ENCODE measurements at places on chromosomes 5 and 9.
A peak's percentile ranks its signal among the peaks of the same experiment; 100 is the strongest.

GRCh38 chr5:175444905-175445456 lies 999 bp upstream of the DRD1 start:
- DNase-seq = no peak

- no peak for DNase-seq
These were observed 58.6 kb downstream of the THBS4 start for GRCh38 chr5:80093796-80094195.

GRCh38 chr9:21030389-21031035 lies 928 bp downstream of the HACD4 start:
- peak; percentile 43 for DNase-seq

DNA sequence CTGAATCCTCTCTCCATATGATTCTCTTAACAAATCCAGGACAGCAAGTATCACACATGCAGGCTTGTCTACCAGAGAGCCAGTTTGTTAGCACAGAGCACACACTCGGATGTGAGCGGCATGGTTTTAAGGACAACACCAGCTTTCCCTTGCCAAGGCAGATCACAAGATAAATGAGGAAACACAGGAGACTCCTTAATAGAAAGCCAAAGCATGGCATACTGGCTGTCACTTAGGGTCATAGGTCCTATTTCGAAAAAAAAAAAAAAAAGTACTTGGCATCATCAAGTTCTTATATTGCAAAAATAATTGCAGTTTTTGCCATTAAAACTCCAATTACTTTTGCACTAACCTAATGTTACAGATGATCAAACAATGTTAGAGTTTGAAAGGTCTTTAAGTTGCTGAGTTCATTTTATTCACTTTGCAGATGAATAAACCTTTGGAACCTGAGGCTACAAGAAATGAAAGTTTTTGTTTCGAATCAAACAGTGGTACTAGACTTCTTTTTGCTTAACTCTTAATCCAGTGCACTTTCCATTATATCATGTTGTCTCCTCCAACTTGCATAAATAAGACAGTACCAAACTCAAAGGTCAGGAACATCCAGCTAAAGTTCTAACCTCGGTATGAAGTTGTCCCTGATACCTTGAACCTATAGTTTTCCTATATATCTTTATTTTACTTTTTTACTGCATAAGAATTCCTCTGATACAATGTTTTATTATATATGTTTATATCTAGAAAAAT lies 138.5 kb downstream of the MPDZ start:
- no peak for DNase-seq

DNA sequence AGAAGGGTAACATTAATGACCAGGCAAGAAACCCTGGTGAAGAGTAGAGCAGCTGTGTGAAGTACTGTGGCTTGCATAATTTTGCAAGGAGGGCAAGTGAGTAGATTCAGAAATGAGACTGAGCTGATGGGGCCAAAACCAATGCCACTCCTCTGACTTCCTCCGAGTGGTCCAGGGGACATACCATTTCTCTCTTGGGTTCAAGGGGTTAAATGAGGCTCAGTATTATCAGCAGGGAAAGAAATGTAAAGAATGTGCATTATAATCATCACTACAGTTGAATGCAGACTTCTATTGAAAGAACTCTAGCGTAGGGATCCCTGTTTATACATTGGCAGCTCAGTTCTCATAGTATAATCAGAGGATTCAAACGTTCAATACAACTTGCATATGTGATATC lies 9.9 kb downstream of the POLR3G start:
- no peak for DNase-seq

DNA sequence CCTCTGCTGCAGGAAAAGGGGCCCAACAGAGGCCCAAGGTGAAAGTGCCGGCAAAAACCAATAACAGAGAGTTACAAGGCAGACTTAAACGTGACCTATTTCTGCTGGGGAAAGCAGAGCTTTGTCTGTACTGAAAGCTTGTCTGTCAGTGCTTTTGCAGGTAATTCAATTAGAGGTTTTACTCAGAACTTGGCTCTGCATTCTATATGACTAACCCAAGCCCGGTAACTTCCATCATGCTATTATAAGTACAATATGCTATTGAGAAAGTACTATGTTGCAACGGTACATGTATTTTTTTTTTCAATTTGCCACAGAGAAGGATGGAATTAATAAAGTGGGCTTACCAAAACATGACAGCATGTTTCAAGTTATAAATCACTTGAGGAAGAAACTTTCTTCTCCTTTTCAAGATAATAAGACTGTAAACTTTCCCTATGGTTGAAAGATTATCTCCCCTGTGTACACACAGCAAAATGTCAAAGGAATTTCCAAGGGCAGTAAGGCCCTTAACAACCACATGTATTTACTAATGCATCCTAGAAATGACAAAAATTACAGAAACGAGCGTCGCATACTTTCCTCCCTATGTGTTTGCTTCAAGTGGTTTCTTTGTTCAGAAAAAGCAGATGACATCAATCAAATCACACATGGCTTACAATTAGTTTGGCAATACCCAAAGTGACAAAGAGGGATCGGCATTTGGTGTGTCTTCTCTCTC lies 282.4 kb downstream of the EFNA5 start:
- DNase-seq = peak; percentile 4

- DNase-seq = no peak
These were observed 26.4 kb downstream of the FBXL7 start for GRCh38 chr5:15526413-15526812.

DNA sequence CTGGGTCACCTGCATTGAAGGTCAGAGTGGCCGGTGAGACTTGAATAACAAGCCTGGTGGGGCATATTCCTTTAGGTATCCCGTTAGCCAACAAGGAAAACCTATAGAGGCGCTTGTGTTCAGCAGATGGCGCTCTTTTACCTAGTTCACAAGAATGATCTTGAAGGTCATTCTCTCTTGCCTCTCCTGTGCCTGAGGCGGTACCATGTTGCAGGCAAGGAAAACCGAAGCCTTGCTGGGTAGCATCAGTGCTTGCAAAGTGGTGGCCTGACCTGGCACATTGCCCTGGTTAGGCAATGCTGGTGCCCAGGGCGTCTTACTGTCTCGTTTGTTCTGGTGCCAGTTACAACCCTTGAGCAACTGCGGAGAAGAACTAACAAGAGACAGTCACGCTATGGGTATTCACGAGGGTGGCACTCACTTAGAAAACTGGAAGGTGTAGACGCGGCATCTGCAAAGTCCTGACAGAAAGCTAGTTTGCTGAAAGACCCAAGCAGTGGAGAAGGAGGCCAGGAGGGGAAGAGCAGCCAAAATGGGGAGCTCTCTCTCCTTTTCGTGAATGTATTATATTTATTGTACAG lies 56.7 kb downstream of the AOPEP start:
- DNase-seq = peak; percentile 66

DNA sequence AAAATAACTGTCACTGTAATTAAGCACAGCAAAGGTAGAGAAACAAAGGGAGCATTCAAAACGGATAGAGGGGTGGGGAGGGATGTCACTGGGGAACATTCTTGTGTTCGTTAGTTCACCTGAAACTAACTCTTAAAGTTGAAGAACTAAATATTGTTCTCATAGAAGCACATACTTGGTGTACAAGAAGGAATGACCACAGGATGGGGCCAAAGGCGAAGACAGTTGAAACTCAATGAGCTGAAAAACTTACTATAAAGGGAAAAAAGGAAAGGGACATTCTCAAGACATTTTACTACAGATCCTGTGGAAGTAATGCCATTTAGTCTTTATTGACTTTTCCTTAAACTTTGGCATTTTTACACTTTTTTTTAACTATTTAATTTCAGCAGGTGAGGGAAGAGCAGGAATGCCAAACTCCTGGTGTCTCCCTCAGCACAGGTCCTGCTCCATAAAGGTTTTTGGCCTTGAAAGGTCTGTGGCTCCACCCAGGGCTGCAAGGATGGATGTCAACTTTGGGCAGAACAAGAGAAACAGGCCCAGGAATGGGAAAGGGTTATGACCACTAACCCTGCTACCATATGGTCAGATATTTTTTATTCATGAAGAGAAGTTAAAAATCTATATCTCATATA lies 197.6 kb upstream of the RASA1 start:
- DNase-seq = peak; percentile 10

DNA sequence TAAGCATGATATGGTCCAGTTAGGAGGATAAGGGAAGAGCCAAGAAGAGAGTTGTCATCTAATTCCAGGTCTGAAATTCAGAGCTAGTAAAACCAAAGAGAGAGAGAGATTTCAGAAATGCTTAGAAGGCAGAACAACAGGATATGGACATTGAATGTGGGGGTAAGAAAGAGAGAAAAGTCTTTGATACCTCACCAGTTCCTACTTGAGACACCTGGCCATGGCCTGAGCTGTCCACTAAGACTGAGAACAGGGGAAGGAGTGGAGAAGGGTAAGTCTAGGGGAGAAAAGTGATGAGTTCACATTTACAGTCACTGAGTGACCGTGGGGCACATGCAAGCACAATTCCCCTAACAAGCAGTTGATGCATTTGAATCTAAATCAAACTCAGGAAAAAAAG lies 35.5 kb downstream of the TIMD4 start:
- DNase-seq = no peak

DNA sequence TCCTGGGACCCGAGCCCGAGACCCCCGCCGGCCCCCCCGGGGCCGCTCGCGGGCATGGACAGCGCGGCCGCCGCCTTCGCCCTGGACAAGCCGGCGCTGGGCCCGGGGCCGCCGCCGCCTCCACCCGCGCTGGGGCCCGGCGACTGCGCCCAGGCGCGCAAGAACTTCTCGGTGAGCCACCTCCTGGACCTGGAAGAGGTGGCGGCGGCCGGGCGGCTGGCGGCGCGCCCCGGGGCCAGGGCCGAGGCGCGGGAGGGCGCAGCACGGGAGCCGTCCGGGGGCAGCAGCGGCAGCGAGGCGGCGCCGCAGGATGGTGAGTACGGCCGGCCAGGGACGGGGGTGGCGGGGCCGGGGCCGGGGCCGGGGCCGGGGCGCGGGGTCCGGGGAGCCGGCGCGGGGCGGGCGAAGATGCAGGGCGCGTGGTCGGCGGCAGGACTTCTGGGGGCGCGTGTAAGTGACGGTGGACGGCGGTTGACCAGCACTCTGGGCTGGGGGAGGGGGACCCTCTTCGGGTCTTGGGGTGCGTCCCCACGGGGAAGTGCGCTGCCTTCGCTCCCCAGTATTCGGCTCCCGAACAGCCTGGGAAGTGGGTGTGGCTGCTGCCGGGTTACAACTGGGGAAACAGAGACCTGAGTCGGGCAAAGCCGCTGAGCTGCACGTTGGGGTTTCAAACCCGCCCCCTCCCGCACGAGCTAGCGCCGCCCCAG lies 520 bp downstream of the PRRX2 start:
- DNase-seq = no peak

- DNase-seq = no peak
These were observed 327.2 kb upstream of the MSX2 start for GRCh38 chr5:174397206-174397605.

- DNase-seq = no peak
These were observed 62.7 kb downstream of the SEMA4D start for GRCh38 chr9:89435071-89435823.

DNA sequence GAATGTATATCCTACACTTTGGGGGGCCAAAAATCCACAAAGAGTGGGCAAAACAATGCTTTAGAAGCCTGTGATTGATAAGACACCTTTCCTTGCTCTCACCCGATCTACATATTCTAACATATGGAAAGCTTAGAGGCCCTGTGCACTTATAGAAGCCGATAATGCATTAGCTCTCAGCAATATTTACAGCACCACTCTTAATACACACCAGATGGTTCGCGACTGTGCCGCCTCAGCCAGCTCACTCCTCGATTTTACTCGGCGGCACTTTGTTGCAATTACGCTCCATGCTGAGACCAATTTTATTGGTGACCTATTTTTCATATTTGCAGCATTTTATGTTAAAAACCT lies 18.8 kb downstream of the NR2F1 start:
- DNase-seq = no peak

DNA sequence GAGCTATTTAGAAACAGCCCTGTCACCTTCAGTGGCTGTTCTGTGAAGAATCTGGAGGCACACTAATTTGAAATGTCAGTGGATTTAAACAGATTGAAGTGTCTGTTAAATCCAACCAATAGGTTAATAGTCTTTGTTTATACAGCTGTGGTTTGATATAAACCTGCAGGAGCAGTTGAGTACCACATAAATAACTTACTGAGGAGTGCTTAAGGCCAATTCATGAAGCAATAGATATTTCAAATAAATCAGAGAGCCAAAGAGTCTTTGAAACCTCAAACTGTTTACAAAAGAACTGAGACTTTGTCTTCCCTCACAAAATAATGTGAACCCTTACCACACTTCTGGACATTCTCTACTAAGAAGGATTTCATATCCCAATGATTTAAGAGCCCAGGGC lies 111.9 kb downstream of the FEM1C start:
- DNase-seq = no peak

- no peak for DNase-seq
These were observed 24.1 kb downstream of the PRDM6 start for GRCh38 chr5:123113136-123113535.

GRCh38 chr5:185095-186070 lies 5.9 kb upstream of the LRRC14B start:
- DNase-seq = no peak

- no peak for DNase-seq
These were observed 281.9 kb downstream of the DNAH5 start for GRCh38 chr5:13662626-13663025.

DNA sequence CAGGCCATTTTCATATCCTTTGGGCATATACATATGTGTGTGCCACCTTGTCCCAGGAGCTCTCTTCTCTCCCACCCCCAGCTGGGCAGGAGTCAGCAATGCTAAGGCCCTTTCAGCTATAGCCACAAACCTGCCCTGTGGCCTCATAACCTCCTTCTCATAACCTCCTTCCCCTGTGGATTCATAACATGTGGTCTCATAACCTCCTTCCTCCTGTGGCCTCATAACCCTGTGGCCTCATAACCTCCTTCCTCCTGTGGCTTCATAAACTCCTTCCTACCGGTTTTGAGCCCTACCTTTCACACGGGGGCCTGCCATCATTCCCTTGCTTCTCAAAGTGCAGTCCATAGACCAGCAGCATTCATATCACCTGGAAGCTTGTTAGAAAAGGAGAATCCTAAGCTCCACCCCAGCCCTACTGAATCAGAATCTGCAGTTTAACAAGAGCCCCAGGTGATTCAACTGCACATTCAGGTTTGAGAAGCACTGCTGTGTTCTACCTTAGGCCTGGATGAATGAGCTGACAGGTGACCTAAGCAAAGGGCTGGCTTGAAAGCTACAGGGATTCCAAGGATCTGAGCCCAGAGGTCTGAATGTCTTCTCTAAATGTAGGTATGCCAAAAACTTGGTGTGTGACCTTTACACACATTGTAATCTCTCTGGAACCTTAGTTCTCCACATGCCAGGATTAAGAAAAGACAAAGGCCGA lies 41.9 kb upstream of the PLPP6 start:
- DNase-seq = no peak

Data from activated naive CD4-positive, alpha-beta T cell treated with anti-CD3 and anti-CD28 coated beads for 36 hours (primary cell).